ENCODE measurements at places on chromosomes 5 and 9.

DNA sequence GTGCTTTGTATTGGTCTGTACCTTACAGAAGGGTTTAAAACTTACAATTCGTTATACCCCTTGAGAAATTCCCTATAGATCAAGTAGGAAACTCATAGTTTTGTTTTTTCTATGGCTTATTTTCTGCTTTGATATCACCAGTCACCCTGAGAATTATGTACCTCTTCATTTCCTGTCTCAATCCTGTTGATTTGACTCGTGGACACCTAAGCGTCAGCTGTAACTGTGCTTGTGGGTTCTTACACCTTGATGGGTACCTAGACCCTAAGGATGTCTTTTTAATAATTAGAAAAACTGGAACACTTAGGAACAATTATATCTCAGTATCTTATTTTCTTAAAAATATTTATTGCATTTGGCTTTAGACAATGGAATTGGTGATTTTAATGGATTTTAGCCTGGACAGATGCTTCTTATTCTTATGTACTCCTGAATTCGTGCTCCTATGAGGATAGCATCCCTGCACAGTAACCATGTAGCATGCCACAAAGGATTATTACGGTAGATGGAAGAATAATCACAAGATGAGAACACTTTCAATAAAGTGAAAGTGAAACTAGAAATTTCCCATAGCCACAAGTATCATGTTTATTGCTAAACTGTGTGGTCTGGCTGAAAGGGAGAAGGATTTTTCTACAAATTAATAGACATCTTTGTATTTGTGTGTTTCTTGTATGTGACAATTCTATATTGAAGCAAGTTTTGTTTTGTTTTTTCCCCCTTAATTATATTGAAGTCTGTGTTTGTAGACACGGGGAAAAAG, 1920.3 kb upstream of the WWC1 start:
- DNase-seq = no peak

- no peak for DNase-seq
These were observed 65.9 kb downstream of the ZFAND5 start for GRCh38 chr9:72299017-72299603.

- no peak for DNase-seq
These were observed 14.5 kb downstream of the ADAMTS13 start for GRCh38 chr9:133436681-133437080.

GRCh38 chr5:122311961-122312590, at the start of gene SNCAIP:
TSS of gene SNCAIP (plus strand) at chr5:122312237. CDS start at chr5:122391135, 78,898 bp downstream.
- DNase-seq = no peak

DNA sequence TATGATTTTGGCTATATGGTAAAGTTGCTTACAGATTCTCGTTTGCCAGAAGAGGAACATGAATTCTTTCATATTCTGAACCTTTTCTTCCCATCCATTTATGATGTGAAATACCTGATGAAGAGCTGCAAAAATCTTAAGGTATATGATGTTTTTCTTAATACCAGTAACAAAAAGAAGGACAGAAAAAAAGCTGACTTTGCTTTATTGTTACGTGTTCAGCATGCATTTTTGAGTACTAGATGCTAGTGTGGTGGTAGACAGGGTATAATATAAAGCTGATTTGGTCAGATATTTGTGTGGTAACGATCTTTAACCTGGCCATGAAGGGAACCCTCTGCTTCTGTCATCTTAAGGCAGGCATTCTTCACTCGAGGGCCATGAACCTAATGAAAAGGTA, 13.3 kb downstream of the CNOT8 start:
- DNase-seq = no peak

- DNase-seq = peak; percentile 92
These were observed at the start of gene FAM200C for GRCh38 chr5:160399402-160400353. TSS of gene FAM200C (minus strand) at chr5:160400054. CDS start at chr5:160395490, 4,564 bp downstream.

DNA sequence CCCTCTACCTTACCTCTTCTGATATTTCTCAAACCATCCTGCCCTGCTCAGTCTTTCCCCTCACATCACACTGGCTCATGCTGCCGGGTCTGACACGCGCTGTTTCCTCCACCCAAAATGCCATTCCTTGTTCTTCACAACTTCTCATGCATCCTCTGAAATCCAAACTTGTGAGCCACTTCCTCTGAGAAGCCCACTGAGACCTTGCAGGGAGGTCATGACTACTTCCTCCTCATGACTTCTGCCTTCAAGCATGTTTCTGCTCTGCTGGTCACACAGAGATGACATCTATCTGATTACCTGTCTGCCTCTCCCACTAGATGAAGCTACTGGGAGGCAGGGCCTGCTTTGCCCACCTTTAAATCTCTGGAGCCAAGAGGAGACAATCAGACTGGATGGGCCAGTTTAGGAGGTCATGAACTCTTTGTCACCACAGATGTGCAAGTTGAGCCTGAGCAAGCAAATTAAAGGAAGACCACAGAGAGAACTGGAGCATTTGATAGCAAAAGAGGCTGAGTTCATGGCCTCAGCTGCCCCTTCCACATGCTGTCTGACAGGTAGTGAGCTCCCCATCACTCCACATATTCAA, 119.8 kb upstream of the TBC1D2 start:
- peak; percentile 96 for DNase-seq

DNA sequence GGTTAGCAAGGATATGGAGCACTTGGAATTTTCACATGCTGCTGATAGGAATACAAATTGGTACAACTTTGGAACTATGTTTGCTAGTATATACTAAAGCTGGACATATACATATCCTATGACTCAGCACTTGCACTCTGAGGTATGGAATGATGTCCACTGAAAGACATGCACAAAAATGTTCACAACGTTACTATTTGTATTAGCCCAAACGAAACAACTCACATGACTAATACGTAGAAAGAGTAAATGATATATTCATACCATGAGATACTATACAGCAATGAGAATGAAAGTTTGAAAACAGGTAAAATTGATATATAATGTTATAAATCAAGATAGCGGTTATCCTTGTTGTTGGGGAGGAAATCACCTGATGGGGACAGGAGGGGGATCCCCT, 45.5 kb upstream of the CDC42SE2 start:
- no peak for DNase-seq

Measured in PC-9 (cell line).